ENCODE measurements at places on chromosomes 1 and 21.

- DNase-seq = no peak
Observed at GRCh38 chr1:31757204-31757679, 6.9 kb downstream of the ADGRB2 start.

- DNase-seq = no peak
Observed at GRCh38 chr1:118947003-118947765, 41.0 kb downstream of the TBX15 start.

GRCh38 chr1:4549930-4550329 lies 104.5 kb upstream of the AJAP1 start:
- DNase-seq = no peak

DNA sequence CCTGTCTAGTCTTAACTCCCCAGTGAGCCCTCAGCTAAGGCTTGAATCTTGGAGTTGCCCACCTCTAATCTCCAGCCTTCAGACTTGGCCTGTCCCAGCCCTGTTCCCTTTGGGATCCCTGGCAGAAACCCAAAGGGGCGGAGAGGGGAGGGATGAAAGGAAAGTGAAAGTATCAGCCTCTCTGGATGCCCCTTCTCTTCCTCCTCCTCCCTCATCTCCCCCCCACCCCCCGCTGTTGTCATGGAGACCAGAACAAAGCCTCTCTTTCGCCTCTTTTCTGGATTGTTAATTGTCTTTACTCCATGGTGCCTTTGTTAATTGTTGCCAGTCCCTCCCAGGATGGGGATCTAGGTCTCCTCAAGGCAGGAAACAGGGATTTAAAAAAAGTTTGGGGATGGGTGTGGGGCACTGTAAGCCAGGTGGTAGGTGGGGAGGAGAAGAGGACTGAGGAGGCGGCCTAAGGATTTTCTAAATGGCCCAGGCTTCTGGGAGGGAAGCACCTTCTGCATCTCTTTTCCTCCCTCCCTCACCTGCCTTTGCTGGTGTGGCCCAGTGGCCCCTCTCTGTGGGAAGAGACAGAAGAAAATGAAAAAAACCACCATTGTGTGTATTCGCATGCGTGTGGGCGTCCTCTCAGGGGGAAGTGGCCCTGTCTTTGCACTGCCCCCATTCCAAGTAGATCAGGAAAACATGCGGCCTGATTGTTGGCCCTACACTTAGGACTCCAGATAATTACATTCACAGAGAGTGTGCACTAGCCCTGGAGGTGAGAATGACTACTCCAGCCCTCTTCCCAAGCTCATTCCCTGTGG lies 7.5 kb upstream of the SOX13 start:
- no peak for DNase-seq

DNA sequence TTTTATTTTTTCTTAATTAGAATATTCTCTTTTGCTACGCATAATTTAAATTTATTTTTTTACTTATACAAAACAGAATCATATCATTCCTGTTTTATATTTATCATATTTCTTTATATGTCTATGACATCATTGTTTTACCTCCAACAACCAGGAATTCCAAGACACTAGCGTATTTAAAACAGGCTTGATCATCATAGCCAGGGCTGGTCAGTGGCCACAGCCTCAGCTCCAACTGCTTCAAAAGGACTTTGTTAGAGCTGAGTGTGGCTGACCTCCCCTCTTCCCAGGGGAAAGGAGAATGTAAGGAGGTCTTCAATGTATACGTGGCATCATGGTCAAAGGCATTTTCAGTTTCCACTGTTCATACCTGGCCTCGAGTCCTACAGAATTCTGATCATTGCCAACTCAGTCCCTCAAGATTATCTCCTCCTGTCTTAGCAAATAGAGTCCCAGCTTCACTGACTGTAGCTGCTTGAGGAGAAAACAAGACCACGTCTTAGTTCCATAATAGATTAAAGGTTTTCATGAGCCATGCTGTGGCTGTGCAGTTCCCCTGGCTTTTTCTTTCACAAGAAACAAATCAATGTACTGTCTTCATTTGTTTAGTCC lies 444.0 kb downstream of the PTPRC start:
- no peak for DNase-seq
